ENCODE measurements at places on chromosomes 2 and 18.
A peak's percentile ranks its signal among the peaks of the same experiment; 100 is the strongest.

DNA sequence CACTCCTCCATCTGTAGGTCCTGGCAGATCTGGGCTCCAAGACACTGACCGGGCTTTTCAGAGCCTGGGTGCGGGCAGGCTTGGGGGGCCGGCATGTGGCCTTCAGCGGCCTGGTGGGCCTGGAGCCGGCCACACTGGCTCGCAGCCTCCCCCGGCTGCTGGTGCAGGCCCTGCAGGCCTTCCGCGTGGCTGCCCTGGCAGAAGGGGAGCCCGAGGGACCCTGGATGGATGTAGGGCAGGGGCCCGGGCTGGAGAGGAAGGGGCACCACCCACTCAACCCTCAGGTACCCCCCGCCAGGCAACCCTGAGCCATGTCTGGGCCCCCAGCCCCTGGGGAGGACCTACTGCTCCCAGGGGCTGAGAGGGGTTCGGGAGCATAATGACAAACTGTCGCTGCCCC lies 761 bp upstream of the CHRND start:
- DNase-seq, result no peak

DNA sequence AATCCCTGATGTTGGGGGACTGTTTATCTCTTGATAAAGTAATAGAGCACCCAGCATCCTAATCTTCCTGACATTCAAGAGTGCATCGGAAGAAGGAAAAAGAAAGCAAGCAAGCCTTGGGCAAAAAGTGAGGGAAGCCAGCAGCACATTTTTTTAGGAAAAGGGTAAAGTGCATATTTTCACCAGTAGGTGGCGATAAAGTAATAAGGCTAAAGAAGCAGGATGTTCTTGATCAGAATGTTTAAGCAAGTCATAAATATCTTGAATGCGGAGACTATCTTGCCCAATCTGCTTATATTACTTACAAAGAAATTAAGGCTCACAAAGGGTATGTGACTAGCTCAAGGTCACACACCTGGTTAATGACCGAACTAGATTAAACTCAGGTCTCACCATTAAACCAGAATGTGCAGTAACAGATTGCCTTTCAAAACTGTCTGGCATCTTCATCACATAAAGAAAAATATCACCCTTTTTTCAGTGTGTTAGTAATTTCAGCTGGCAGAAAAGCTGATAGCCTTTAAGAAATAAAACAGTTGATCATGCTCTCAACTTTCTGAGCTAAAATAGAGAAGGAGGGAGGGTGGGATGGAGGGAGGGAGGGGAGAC lies 83.8 kb downstream of the VIT start:
- DNase-seq, result peak; percentile 45

DNA sequence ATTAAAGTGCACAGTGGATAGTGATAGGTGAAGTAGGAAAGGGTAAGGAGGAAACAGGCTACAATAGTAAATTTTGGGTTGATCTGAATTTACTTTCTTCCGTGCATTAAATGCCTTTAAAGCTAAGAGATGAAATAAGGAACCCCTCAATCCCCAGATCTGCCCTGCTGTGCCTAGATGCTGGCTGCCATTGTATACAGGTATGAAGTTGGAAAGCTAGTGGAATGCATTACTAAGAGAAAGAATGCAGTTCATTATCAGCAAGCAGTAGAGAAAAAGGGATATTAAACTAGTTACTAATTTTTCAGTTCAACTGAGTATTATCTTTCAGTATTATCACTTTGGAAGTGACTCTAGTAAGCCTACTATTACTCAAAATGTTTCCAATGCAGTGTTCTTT lies 93.3 kb downstream of the WDPCP start:
- no peak for DNase-seq

- no peak for DNase-seq
Observed at GRCh38 chr2:75557474-75558133, 3.1 kb downstream of the EVA1A start.

DNA sequence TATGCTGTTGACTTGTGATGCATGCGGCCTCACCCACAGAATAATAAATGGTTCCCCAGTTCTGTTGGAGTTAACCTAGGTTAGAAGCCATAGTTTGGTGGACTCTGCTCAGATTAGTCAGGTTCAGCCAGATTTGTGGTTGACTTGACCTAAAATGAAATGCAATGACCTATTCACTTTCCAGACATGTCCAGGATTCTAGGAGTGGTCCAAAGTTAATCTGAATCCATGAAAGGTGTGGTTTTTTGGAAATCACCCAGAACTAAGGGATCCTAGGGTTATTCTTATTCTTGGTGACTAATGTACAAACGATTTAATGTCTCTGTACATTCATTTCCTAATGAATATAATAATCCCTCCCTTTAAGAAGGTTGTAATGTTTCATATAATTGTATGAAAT lies 88.9 kb upstream of the RBBP8 start:
- no peak for DNase-seq

DNA sequence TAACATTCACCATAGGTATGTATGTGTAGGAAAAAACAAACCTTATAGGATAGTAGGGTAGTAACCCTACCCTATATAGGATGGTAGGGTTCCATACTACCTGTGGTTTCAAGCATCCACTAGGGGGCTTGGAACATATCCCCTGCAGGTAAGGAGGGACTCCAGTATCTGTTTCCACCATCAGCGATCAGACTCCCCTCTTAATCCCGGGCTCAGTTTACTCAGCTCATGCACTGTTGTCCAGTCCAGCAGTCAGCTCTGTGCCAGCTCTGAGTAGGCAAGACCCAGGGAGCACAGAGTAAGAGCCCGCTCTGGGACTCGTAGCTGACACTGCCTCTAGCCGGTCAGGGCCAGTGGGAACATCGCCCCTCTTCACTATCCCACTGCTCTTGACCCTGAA lies 61.7 kb downstream of the MEX3C start:
- DNase-seq, result no peak

- DNase-seq, result no peak
Observed at GRCh38 chr18:41647914-41648313, 307.1 kb upstream of the PIK3C3 start.

DNA sequence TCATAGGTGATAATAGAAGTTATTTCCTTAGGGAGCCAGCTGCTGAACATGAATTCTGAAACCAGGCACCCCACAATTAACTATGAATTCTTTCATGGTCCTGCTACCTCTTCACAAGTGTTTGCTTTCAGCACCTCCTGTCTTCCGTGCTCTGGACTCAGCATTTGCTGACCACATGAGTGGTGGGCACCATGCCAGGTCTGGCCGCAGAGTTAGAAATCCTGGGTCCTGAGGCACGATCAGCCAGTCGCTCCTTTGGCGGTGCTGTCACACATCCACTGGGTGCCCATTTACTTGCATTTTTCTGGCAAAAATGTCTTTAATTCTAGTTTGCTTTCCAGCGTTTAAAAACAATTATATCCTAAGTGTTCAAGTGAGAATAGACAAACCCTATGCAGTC lies 196.4 kb upstream of the PXDN start:
- no peak for DNase-seq

DNA sequence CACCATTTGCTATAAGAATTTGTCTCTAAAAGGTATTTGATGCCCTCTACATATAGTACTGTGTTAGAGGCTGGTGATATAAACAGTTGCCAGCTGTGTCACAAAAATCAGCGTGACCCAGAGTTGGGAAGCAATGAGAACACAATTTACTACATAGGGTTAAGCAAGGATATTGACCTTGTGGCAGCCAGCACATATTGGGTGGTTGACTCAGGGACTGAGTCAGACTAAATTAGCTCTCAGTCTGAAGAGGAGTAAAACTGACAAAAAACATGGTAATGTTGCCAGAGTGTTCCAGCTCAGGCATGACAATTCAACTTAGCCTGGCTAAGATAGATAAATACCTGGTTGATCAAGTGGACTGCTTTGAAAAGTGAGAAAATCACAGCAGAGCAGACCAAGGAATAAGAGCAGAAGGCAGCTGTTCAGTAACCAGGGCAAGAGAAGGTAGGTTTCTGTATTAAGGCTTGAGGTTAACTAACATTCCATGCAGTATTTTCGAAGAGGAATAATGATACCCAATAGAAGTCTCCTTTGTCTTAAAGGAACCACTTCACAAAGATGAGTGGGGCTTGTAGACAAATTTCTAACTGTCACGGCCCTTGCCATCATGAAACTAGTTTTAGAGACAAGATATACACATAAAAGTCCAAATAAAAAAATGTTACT lies 108.2 kb upstream of the ERBB4 start:
- DNase-seq, result no peak

DNA sequence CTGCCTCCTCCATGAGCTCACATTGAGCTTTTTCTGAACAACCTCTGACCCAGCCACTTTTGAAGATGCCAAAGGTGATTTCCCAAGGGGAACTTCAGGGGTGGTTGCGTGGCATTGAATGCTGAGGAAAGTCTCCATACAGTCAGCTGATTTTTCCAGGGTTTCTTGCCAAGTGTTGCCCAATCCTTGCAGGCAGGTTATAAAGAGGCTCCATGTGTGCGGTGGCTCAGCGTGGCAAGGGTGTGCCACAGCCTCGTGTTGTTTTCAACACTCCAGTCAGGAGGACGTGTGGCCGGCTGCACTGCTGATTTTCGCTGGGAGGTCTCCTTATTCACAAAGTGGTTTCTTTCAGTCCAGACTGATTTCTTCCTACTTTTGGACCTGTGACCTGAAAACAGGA lies 81.4 kb upstream of the GATA6 start:
- no peak for DNase-seq

GRCh38 chr2:177143444-177143843 lies 69.2 kb upstream of the HNRNPA3 start:
- DNase-seq, result no peak

GRCh38 chr18:34697891-34698290 lies 12.2 kb upstream of the DTNA start:
- DNase-seq, result no peak

GRCh38 chr2:150526827-150527226 lies 39.4 kb upstream of the RND3 start:
- no peak for DNase-seq

DNA sequence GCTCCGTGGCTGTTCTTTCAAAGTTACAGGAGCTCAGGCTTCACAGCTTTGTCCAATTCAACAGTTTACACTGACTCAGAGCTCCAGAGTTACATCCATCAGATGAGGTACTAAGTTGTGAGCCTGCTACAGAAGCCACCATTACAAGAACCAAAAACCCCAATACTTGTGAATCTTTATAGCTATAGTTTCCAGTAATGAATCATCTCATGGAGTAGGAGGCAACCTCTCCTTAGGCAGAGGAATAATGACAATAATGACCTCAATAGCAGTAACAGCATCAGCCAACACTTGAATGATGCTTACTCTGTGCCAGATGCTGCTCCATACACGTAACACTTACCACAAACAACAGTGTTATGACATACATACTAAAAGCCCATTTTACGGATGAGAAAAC lies 3.6 kb downstream of the ZC3H8 start:
- DNase-seq, result no peak

GRCh38 chr2:96143848-96144480 lies 1.3 kb downstream of the DUSP2 start:
- DNase-seq, result no peak

- DNase-seq, result no peak
Observed at GRCh38 chr18:13295894-13296293, 77.3 kb downstream of the LDLRAD4 start.

DNA sequence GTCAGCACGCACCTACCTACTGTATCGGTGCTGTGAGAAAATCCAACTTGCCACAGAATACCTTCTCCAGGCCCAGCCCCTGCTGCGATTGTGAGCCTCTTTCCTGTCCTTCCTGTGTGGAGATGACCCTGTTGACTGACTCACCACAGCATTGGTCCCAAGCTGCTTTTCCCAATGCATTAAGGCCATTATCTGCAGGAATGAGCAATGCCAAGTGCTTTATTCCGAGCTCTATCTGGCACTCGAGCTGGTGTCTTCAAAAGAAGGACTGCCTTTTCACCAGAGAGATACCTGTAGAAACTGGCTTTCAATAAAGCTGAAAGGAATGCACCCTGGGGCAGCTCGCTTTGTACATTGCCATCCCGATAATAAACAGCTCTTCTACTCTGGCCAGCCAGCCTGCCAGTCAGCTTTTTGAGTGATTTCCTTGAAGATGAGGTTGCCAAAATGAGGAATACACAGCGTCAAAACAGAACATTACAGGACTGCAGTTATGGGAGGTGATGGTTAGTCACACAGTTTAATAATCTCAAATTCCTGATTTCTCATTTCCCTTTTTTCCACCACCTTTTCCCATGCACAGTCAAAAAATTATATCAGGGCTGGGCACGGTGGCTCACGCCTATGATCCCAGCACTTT lies 8.3 kb upstream of the RNF103 start:
- DNase-seq, result no peak

- DNase-seq, result no peak
Observed at GRCh38 chr2:174744111-174744510, 20.2 kb downstream of the CHRNA1 start.

- DNase-seq, result no peak
Observed at GRCh38 chr2:191304939-191305875, 60.0 kb downstream of the MYO1B start.

DNA sequence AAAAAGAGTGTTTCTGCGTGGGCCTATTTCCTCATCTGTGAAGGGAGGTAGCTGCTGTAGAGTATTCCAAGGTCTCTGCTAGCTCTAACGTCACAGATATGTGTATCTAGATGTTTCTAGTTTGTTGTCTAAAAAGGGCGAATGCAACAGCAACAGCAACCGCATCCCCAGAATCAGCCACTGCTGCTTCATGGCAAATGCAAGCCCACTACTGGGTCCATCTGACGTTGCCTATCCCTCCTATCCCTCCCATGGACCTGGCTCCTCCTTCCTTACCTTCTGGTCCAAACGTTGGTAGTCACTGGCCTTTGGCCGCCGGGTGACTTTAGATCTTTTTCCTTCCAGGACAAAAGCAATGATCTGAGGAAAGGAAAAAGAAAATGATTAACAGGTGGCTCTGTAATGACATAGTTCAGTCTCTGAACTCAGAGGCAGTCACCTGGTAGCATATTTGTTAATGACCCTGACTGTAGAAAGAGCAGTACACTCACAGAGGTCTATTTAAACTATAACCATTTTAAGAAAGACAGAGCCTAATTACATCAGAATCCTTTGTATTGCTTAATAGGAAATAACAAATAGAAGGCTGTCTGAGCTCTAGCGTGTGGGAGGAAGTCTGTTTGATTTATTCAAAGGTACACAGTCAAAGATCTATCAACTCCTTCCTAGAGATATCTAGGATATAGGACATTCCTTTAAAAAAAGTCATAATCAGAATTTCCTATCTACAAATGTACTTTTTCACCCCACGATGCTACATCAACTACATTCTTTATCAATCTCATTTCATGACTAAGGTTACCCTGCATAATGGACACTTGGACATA lies 2.9 kb downstream of the TGOLN2 start:
- no peak for DNase-seq

Measured in stimulated activated CD4-positive, alpha-beta T cell treated with anti-CD3 and anti-CD28 coated beads, Interleukin-12 subunit alpha, Interleukin-12 subunit beta, amount 100 ng/mL, for 48 hours (primary cell).